G401 (cell line): ENCODE measurements at places on chromosomes 6 and 20. TPM values are rescaled to one million over a fixed set of nuclear protein-coding genes. Genes with fewer than 3 reads are reported as not detected.

DNA sequence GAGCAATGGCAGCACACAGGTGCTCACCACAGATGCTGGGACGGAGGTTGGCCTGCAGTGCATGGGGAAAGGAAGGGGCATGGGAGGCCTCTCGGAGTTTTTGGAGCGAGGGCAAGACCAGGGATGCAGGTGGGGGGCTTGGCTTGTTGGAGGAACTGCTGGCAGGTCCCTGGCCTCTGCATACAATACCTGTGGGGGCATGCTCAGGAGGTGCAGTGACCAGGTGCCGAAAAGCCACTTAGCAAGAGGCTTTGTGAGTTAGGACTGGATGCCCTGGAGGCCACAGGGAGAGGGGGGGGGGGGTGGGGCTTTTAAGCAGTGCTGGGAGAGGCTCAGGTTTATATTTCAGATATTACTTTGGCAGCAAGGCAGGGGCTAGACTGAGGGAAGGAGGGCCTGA is 142.7 kb downstream of the F13A1 start:
- DNase-seq: no peak

DNA sequence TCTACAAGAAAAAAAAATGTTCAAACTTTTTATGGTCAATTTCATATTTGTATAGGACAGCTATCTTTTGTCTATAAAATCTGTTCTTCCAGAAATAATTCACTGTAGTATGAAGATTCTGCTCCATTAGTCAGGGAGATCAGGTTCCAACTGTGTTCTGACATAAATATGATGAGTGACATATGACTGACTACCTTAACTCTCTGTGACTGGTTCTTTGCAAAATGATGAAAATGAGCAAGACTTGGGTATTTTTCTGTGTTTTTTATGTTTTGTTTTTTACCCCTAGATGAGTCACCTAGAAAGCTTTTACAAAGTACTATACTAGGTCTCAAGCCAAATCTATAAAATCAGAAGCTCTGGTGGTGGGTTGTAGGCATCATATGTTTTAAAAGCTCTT is 229.6 kb downstream of the MMUT start:
- DNase-seq: no peak

DNA sequence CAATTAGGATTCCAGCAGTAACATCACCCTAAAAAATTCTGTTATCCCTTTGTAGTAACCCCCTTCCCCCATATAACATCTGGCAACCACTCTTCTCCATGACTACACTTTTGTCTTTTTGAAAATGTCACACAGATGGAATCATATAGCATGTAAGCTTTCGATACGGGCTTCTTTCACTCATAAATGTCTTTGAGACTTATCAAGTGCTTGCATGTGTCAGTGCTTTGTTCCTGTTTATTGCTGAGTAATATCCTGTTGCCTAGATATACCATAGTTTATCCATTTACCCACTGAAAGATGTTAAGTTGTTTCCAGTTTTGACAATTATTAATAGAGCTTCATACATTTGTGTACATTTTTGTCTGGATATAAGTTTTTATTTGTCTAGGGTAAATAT is 10.4 kb upstream of the SNPH start:
- DNase-seq: no peak

GRCh38 chr6:8651998-8652397 is 216.7 kb upstream of the SLC35B3 start:
- no peak for DNase-seq

- DNase-seq: no peak
These were observed 194.5 kb upstream of the THEMIS start for GRCh38 chr6:128095362-128095761.

DNA sequence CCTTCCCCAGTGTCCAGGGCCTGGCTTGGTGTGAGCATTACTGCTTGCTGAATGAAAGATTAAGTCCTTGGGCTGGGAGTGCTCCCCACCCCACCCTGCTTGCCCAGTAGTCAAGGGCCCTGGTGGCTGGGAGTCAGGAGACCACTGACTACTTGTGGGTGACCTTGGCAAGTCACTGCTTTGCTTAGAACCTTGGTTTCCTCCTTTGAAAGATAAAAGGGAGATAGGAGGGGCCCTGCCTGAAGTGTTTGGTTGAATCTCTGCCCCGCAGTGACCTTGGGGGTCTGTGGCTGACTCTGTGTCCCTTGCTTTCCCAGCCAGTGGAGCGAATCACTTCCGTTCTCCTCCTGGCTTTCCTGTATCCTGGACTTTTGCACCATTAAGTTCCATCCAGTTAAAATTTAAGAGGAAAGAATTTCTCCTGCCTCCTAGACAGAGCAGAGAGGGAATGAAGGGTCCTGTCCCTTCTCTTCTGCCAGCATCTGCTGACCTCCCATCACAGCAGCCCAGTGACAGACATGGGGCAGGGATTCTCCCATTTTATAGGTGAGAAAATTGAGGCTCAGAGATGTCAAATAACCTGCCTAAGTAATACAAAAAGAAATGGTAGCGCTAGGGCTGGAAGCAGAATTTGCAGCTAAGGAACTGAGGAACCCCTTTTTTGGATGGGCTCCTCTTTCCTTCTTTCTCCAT is 3.5 kb upstream of the EPB41L1 start:
- no peak for DNase-seq

DNA sequence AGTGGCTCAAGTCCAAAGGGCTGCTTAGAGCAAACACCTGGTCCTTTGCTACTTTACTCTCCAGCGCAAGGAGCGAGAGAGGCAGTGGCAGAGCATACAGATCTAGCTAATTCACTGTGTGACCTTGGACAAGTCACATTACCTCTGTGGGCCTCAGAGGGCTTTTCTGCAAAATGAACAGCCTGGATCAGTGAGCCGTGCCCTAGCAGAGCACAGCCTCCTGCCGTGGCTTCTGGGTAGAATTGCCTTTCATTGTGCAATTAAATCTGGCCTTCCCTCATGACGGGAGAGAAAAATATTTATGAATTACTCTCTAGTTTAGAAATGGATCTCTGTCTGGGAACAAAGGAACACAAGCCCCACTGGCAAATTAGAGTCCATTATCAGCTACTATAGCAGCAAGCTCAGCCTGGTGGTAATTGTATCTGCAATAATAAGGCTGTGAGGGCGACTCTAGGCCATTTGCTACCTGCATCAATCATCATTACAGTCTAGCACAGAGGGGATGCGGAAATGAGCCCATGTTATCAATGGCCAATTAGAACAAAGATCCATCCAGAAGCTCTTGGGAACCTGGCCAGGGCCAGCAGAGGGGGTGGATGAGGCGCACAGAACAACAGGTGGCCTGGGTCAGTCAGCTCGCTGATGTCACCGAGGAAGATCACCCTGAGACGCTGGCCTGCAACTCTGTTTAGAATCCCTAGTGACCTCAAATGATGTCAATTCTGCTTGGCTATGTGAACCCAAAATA is 114.2 kb upstream of the LY86 start:
- DNase-seq: no peak

DNA sequence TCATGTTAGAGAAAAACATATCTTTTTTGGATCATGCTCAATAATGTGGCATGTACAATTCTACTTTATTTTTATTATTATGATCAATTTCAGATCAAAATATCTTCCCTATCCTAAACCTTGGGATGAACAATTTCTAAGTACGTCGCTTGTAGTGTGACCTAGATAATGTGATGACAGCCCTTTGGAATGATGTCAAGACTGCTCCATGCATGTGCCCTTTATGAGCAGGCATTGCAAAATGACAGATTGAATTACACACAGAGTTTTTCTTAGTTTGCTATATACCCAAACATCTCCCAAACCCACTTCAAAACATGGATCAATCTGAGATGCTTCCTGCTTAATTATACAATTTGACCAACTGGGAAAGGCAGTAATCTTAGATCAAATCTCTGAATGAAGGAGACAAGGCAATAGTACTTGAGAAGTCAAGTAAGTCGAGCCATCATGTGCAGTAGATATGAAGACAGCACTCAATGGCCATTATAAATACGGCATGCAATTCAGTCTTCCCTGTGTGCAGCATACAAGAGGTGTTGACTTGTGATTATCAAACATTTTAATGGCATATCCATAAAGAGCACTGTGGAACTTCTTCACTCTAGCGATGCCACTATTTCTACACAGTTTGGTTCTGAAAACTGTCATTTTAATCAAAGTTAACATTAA is 294.8 kb downstream of the RNF144B start:
- peak; percentile 7 for DNase-seq

- DNase-seq: peak; percentile 50
These were observed 84.5 kb downstream of the SESN1 start for GRCh38 chr6:109009962-109010704.

- no peak for DNase-seq
These were observed 18.6 kb downstream of the ARMC12 start for GRCh38 chr6:35755278-35755924.

GRCh38 chr6:116406678-116407345 is 36.1 kb downstream of the DSE start:
- DNase-seq: no peak

GRCh38 chr6:93849857-93850256 is 430.5 kb upstream of the EPHA7 start:
- DNase-seq: no peak

DNA sequence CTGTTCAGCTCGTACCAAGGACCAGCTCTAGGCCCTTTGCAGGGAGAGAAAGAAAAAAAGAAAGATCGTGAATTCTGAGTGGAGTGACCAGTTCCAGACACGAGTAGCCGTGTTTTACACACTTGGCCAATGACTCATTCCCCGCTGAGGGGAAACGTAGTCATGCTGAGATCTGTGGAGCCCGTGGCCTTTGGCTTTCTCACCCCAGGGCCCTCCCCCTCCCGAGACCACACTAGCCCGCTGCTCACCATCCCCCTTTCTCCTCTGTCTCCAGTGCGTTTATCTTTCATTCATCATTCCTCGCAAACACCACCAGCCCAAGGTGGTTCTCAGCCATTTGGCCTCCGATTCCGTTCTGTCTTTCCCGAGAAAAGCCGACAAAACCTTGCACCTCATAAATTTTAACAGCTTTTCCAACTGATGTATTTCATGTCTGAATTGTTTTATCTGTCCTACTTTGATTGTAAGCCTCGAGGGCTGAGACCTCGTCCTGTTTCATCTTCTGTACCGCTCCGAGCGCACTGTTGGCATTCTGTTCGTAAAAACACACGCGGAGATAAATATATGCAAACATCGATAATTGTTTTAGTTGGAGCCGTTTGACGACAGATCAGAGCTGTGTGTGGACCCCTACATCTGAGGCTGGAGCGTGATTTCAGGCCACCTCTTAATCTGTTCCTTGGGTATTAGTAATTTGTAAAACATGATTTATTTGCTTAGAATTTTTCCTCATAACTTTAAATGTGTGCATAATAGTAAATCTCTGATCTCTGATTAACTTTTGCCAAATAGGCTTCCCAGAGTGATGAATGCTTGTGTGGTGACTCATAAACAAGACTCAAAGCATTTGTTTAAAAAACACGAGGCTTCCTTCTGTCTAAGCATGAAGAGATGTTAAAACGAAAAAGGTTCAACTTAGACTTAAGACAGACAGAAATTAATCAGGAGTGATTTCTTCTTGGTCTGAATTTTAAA is 336.6 kb downstream of the CDH4 start:
- DNase-seq: no peak

GRCh38 chr20:5316188-5317158 is at the start of gene PROKR2:
Gene PROKR2 (minus strand): TSS chr20:5316954. CDS start chr20:5314369, 2,585 bp downstream.
- DNase-seq: no peak

- no peak for DNase-seq
These were observed 199.8 kb downstream of the NFATC2 start for GRCh38 chr20:51342510-51343236.

GRCh38 chr20:63027221-63027921 is 20.6 kb upstream of the BHLHE23 start:
- no peak for DNase-seq

- DNase-seq: no peak
These were observed 5.2 kb downstream of the VWA7 start for GRCh38 chr6:31771992-31772358.

DNA sequence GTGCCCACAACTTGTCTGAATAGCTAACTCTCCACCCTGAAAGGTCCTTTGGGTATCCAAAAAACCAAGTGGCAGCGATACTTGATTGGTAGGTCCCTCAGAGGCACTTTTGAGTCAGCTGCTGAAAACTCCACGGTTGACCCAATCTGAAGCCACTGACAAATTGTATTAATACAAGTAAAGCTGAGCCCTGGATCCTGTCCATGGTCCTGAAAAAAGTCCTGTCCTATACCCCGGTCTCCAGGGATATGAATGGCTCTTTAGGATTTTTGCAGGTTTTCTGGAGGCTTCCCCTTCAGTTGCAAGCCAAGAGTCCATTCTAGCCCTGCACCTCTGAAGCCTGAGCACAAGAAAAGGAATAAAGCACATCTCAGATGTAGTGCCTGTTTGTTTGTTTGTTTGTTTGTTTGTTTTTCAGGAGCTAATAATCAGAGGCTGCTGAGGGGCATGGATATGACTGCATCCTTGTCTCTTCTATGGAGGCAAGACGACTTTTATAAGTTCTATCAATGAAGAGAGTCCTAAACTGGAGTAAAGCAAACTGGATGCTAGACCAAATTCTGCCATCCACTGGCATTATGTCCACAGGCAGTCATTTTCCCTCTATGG is 1.7 kb upstream of the SLC12A5 start:
- no peak for DNase-seq

GRCh38 chr6:37041521-37041920 is 36.1 kb downstream of the FGD2 start:
- DNase-seq: no peak

DNA sequence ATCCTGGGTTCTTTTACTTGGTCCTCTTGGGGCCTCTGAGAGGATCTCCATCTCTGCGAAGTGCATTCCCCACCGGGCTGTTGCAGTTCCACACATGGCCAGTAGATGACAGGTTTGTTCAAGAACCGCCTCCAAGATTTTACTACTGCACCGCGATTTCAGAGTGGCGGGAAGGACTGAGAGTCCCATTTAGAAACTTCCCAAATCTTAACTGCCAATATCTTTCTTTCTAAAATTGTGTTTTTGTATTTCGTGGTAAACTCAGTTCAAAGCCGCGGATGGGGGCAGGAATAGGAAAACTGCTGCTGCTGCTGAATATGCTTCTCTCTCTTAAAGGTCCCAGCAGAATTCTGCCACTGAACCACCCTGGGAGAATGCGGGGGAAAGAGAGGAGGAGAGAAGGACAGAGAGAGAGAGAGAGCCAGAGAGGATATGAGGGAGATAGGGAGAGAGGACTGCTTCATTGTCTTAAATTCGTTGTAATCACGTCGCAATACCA is 8.6 kb upstream of the BTNL2 start:
- DNase-seq: peak; percentile 57

DNA sequence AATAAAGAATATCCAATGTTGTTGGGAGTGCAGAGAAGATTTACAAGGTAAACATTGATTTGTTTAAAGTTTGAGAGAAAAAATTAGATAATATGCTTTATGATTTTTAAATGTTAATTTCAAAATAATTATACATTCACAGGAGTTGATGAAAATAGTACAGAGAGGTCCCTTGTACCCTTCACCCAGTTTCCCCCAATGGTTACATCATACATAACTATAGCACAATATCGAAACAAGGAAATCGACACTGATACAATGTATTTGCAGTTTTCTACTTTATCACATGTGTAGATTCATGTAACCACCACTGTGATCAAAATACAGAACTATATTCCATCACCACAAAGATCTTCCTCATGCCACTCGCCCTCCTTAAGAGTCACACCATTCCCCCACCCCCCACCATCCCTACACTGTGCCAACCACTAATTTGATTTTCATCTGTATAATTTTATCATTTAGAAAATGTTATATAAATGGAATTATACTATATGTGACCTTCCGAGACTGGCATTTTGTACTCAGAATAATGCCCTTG is 11.7 kb upstream of the HLA-DRA start:
- no peak for DNase-seq

GRCh38 chr20:61755971-61756845 is 309.5 kb downstream of the TAF4 start:
- DNase-seq: no peak

The KHDC1 gene
- 1.9 and 2.3 TPM in 2 replicates for total RNA-seq

The SMIM26 gene
- 75.7 and 164 TPM in 2 replicates for total RNA-seq

The PTPRT gene
- total RNA-seq: under 0.01 TPM in 1 of 2 replicates, not detected in the other

The TRIM40 gene
- not detected in 2 replicates for total RNA-seq
